ENCODE measurements at places on chromosomes 3 and 15.

DNA sequence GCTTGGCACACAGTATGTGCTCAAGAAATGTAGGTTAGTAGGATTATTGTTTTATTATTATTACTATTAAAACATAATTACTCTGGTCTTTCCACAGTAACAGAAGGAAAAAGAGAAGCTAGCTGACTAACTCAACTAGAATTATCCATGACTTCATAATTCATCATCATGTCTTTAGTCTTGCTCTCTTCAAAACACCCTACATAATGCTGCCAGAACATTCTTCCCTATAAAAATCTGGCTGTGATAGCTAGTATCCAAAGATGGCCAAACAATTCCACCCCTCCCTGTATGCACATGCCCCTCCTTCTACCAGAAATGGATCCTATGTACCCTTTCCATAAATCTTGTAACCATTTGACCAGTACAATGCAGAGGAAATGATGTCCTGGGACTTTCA lies 48.8 kb upstream of the SRGAP3 start:
- DNase-seq: no peak

- DNase-seq: no peak
These were observed 288.7 kb downstream of the SOX2 start for GRCh38 chr3:182000447-182000846.

- no peak for DNase-seq
These were observed 8.7 kb downstream of the ATP8B4 start for GRCh38 chr15:50110285-50110684.

- no peak for DNase-seq
These were observed 16.2 kb downstream of the CEP152 start for GRCh38 chr15:48794697-48795134.

DNA sequence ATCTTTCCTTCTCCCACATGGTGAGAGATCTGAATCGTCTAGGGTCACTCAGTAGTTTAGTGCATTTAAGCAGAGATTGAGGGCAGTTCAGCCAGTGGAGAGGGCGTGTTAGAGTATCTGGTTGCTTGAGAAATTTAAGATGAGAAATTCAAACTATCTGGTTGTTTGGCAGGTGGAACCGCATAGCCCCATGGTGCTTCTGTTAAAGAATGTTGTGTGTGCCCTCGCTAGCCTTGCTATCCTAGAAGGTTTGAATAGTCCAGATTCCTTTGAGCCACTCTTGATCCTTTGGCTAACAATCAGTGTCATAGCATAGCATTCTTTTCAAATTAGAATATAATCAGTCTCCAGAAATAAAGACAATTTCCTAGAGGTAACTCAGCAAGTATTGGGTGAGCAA lies 32.1 kb downstream of the ABHD17C start:
- DNase-seq: no peak

GRCh38 chr15:76678766-76679165 lies 226.4 kb downstream of the SCAPER start:
- DNase-seq: no peak

DNA sequence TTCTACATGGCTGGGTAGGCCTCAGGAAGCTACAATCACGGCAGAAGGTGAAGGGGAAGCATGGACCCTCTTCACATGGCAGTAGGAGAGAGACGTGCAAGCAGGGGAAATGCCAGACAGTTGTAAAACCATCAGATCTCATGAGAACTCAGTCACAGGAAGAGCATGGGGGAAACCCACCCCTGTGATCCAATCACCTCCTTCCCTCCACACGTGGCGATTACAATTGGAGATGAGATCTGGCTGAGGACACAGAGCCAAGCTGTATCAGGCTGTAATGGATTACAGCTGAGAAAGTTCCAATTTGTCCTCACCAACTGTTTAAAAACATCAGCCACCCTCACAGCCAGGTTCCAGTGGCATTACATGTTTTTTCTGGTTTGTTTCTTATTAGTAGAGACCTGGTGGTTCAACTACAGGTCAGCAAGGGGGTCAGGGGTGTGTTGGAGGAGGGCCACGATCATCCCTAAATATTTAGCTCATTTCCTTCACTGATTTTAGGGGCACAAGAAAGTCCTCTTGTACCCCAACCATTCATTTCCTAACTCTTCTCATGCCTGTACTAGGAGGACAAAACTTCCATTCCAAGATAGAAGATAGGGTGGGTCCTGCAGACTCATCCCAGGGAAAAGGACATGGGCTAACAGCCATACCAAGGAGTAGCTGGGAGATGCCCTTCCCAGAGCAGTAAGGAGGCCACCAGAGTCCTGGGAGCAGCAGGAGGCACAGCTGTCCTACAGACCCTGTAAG lies 54.4 kb downstream of the ANXA2 start:
- DNase-seq: no peak

- no peak for DNase-seq
These were observed 124.1 kb downstream of the GADL1 start for GRCh38 chr3:30770387-30770786.

DNA sequence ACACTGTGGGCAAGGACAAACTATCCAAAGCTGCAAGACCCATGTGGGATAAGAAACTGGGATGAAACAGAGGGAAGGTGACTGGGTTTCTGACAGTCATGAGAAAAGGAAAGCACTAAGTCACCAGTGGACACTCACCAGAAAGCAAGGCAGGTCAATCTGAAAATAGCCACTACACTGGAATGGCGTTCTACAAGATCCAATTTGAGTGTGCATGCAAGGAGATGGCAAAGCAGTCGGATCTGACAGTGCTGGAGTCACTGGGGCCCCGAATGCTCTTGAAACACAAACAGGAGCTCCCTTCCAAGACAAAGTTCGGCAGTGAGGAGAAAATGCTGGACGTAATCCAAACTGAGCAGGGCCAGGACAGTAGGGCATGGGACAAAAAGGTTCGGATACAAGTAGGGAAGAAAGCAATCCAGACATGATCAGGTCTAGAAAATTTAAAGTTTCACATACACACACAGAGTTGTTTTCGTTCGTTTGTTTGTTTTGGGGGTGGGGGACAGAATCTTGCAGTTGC lies 95.5 kb downstream of the EOMES start:
- no peak for DNase-seq

GRCh38 chr15:72751751-72752455 lies 31.7 kb downstream of the ADPGK start:
- no peak for DNase-seq

DNA sequence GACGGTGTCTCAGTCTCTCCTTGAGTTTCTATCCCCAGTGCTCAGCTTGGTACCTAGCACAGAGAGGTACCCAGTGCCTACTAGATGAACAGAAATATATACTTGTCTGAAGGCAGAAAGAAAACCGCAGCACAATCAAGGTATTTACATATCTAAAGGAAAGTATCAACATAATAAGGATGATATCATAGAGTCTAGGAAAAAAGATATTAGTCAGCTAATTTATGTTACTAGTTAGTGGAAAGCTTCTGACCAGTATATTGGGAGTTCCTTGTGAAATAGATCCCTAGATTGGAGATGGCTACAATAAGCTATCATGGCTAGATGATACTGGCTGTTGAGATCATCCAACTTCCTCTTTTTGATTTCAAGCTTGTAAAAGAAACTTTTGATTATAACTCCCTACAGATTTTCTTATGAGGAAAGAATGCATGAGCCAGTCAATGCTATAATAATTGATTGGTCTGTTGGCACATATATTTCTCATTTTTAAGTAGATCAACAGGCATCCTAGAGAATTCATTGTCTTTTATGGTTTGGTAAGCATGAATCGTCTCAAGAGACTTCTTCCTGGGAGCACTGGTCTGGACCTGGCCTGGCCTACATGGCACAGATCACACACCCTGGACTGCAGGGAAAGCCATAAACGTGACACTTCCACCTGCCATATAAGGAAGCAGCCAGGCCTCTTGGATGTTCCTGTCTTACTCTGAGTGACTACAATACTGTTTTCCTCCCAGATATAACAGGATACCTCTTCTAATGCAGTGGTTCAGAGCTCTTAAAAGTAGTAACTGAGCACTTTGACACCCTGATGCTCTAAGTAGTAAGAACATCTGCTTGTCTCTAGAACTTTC lies 60.7 kb downstream of the IMPG2 start:
- DNase-seq: no peak

GRCh38 chr3:128429275-128429674 lies 37.4 kb downstream of the DNAJB8 start:
- DNase-seq: no peak

All from G401 (cell line).